HFF-Myc (cell line): ENCODE measurements at places on chromosomes 7 and 10.

DNA sequence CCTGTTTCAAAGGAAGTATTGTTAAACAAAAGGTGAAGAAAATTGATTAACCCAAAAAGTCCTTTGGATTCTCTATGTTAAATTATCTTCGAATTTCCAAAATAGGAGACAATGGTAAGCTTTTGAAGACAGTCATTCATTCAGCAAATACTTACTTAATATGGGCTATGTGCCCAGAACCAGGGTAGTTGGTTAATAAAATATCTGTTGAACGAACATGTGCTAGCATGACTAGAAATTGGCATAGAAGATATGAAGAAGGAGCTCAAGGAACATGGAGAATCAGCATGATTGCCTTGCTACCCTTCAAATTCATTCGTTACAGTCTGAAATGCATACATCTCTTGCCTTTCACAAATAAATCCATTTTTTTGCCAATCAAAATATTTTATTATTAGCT lies 123.1 kb upstream of the RHEB start:
- DNase-seq, result no peak

GRCh38 chr10:86345859-86346798 lies 20.5 kb downstream of the GRID1 start:
- no peak for DNase-seq

GRCh38 chr7:117012696-117013095 lies 59.4 kb downstream of the ST7 start:
- DNase-seq, result no peak

GRCh38 chr7:37825038-37825437 lies 23.4 kb upstream of the NME8 start:
- DNase-seq, result no peak

- no peak for DNase-seq
Observed at GRCh38 chr7:92794831-92795230, 41.5 kb downstream of the CDK6 start.

GRCh38 chr10:127368101-127368500 lies 171.7 kb upstream of the INSYN2A start:
- no peak for DNase-seq

GRCh38 chr7:2157473-2158279 lies 75.1 kb downstream of the MAD1L1 start:
- peak; percentile 87 for DNase-seq

- DNase-seq, result no peak
Observed at GRCh38 chr7:18534481-18534880, 38.9 kb downstream of the HDAC9 start.

- no peak for DNase-seq
Observed at GRCh38 chr10:26534384-26534783, 96.2 kb downstream of the APBB1IP start.

- DNase-seq, result no peak
Observed at GRCh38 chr7:22730921-22731654, 4.1 kb downstream of the IL6 start.

DNA sequence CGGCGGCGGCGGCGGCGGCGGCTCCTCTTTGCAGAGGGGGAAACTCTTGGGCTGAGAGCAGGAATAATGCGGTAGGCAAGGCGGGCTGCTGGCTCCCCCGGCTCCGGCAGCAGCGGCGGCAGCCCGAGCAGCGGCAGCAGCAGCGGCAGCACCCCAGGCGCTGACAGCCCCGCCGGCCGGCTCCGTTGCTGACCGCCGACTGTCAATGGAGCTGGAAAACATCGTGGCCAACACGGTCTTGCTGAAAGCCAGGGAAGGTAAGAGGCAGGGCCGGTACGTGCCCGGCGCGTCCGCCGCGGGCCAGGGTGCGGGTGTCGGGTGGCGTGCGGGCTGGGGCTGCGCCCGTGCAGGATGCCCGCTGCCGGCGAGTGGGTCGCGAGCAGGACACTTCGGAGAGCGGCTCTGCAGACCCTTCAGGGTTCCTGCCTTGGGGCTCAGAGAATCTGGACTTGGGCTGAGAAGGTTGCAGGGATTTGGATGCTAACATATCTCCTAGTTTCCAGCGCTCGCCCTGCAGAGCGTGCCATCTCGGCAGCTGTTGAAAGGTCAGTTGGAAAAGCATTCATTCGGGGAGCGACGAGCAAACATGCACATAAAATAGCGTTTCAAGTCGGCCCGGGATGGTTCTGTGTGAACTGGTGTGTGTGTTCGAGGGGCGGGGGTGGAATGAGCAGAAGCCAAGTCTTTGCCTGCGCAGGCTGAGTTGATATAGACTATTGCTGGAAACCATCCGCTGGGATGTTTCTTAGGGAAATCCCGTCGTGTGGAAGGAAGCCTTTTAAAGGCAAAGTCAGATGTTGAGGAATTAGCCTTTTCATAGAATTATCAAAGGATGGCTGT lies 562 bp downstream of the GRK5 start:
- DNase-seq, result no peak

DNA sequence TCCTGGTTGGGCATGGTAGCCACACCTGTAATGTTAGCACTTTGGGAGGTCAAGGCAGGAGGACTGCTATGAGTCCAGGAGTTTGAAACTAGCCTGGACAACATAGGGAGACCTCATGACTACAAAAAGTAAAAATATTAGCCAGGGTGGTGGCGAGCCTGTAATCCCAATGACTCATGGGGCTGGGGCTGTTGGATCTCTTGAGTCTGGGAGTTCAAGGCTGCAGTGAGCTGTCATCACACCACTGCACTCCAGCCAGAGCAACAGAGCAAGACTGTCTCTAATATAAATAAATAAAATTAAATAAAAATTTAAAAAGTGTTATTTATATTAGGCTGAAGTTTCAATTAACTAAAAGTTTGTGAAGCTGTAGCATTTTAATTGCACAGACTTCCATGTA lies 207.3 kb downstream of the NXPH1 start:
- no peak for DNase-seq

- no peak for DNase-seq
Observed at GRCh38 chr7:2811476-2812113, 32.5 kb downstream of the GNA12 start.

DNA sequence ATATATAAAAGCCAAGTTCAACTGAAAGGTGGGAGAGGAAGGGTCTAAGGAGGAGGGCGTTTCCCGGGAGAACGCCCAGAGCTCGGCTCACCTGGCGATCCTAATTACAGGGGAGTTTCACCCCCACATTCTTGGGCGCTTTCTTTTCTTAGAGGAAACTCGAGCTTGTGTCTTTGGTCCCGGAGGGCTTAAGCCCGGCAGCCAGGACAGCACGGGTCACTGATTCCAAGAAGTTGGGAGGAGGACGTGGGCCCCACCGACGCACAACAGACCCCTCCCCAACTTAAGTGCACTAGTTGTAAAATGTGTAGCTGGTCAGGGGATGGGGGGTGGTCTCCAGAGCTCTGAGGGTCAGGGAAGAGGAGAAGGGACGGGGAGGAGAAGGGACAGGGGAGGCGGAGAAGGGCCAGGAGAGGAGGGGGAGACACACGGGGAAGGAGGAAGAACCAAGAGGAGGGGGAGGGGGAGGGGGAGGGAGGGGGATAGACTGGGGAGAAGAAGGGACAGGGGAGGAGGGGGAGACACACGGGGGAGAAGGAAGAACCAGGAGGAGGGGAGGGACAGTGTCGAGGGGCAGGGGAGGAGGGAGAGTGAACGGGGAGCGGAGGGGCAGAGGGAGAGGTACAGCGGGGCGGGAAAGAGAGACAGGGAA lies 874 bp downstream of the BAIAP2L1 start:
- no peak for DNase-seq

GRCh38 chr10:122387572-122387971 lies 13.1 kb downstream of the PLEKHA1 start:
- no peak for DNase-seq

GRCh38 chr10:132450466-132450824 lies 53.4 kb downstream of the PWWP2B start:
- DNase-seq, result no peak

- peak; percentile 93 for DNase-seq
Observed at GRCh38 chr7:83677180-83677866, 28.4 kb upstream of the SEMA3E start.

GRCh38 chr10:110777017-110777416 lies 94.7 kb upstream of the PDCD4 start:
- no peak for DNase-seq

DNA sequence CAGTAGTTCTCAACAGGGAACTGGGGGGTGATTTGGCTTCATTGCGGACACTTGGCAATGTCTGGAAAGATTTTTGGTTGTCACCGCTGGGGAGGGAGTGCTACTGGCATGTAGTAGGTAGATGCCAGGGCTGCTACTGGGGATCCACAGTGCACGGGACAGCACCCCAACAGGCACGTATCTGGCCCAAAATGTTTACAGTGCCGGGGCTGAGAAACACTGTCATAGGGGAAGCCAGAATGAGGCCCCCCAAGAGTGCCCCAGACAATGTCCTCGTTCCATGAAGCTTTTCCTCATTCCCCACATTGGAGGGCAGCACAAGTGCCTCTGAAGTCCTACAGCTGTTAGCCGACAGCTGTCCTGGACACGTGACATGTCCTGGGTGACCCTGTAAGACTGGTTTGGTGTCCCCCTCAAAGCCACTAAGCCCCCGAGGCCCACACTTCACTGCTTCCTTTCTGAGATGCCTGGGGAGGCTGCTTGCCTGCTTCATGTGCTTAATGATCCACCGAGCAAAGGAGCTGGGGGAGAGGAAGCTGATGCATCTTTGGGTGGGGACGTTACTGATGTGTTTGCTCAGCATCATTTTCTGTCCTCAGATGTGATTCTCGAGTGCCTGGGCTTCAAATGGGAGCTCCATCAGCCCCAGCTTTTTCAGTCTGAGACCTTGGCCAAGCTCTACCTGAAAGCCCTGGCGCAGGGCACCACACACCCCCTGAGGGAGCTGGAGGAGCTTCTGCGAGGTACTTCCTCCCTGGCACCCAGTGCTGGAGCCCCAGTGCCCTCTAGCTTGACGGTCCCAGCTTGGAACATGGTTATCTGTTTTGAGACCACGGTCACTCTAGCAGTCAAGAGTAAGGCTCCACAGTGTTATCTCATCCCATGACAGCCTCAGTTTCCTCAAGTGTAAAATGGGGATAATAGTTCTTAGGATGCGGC lies 14.7 kb downstream of the BTBD16 start:
- DNase-seq, result no peak

DNA sequence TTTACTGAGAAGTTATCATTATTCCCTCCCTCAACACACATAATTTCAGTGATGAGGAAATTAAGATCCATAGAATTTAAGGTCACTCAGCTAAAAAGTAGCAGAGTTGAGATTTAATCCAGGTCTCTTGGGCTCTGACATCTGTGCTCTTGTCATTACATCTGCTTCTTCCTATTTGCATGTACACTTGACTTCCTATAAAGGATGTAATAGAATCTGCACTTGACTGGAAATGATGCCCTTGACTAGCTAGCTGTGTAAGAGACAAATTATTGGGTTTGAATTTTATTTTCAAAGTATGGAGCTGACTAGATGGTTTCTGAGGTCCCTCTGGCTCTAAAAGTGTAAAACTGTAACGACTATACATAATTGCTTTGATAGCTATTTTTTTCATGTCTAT lies 59.5 kb downstream of the AGK start:
- no peak for DNase-seq

DNA sequence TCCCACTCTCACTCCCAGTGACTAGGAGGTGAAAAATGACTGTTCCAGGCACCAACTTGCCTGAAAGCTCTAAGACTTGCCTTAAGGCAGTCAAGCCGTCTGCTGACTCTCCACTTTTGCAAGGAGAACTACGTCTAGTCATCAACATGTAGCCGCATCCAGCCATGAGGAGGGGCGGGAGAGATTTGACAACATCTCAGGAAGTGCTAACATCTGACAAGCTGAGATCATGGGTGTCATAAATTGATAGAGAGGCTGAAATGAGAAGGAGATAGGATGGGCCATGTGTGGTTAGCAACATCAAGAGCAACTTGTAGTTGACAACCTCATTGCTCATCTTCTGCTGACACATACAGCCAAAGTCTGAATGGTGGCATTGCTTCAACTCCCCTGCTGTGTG lies 9.0 kb upstream of the TBXAS1 start:
- DNase-seq, result no peak

DNA sequence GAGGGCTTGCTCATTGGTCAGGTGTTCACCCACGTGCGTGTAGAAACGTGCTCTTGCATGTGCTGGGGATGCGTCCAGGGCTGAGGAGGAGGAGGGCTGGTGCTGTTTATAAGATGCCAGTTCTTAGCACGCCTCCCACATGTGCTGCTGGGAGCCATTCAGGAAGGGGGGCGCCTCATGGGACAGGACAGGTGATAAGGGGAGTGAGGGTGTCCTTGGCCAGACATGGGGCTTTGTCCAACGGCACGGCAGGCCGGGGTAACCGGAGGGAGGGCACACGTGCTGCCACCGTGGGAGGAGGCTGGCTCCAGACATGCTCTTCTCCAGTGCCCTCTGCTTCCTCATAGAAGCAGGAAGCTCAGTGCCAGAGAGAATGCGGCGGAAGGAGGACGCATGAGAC lies 150.0 kb downstream of the ZMYND11 start:
- no peak for DNase-seq

DNA sequence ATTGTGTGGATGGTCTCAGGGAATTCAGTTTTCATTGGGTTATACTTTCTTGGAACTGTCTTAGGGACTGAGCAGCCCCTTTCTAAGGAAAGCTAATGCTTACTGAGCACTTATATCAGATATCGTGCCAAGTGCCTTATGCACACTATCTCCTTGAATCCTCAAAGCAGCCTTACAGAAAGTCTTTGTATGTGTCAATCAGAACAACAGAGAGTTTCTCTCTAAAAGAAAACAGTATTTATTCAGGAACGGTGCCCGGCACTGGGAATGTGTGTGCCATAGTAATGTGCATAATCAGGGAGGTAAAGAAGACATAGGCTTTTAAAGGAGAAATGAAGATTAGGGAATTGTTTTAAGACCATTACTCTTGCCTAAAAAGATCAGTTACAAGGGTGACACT lies 17.3 kb downstream of the ANTXRL start:
- no peak for DNase-seq

DNA sequence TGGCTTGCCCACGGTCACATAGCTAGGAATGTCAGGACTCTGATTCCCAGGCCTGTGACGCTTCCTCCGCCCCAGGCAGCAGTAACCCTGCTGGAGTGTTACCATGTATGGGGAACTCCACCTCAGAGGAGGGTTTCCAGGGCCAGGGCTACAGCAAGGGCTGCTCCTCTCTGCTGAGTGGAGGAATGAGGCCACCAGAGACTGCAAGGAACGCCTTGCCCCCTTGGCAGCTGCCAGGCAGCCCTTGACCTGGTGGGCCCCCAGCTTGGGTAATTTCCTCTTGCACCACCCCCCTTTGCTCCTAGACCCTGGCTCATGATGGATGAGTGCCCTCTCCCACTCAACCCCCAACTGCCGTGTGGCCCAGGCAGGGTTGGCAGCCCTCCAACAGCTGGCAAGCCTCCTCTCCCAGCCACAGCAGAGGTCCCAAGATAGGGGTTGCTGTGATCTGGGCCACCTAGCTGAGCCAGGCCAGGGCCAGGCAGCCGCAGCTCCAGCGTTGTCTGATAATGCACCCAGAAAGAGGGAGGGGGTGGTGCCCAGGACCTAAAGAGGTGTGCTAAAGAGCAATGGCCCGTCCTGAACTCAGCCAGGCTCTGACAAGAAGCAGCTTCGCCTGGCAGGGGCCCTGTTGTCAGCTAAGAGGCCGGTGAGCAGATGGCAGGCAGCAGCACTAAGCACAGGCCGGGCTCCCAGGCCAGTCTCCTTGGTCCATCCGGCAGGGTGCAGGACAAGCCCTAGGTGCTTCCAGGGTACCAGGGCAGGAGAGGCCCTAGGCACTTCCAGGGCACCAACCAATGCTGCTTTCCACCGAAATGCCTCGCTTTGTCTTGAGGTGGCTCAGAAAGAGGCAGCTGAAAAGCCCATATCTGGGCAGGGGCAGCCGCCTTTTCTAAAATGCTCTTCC lies 35.4 kb downstream of the DRGX start:
- no peak for DNase-seq
